Esophagus squamous epithelium (tissue), 5 donors: ENCODE measurements at places on chromosomes 6 and 20.

GRCh38 chr20:44409132-44409600 is 53.7 kb downstream of the HNF4A start:
- no peak for DNase-seq

DNA sequence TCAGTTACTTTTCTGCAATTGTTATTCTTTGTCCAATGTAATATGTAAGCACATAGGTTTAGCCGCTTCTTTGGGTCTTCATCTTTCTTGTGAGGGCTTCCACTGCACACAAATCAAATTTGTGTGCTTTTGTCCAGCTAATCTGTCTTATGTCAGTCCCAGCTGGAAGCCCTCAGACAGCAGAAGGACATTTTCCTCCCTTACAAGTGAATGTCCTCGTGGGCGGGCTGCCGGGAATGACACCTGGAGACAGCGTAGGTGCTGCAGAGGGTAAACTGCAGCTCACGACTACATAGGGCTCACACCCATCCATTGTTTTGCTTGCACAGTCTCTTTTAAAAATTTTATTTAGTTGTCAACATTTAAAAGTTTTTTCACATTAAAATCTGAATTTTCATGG is 24.6 kb upstream of the PPP1R14C start:
- DNase-seq: no peak

DNA sequence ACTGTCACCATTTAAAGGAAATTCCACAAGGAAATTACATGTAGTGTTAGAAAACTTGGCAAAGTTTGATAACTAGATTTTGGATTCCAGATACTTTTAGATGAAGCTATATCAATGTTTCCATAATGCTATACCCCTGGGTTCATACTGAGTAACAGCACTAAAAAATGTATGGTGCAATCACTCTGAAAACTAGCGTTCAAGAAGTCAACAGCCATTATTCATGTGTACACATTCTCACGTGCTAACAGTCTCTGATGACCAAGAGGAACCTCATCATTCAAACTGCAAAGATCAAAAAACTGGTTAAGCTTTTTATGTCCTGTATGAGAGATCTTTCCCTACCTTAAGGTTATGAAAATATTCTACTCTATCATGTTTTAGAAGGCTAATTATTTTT is 197.6 kb downstream of the GMDS start:
- DNase-seq: no peak

DNA sequence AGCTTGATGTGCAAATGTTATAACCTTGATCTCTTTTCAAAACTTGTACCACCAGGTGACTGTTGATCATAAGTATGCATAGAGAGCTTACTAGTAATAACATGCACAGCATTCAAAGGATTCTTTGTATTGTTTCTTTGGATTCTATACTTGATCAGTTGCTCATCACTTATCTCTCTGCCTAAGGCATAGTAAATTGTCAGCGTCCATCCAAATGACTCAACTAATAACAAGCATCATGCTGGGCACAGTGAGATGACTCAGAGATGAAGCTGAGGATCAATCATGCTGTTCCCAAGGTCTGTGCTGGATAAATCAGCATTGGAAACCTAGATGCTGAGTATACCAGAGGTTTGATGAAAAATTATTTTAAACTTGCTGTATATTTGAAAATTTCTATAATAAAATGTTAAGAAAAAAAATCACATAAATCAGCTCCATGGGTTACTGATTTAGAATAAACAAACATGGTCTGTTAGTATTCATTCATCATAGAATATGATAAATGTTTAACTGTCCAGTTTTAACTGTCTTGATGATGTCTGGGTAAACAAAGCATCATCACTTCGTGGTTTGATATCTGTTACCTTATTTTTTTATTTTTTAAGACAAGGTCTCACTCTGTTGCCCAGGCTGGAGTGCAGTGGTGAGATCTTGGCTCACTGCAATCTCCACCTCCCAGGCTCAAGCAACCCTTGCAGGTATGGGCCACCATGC is 45.6 kb upstream of the SGK1 start:
- DNase-seq: no peak

- no peak for DNase-seq
Observed at GRCh38 chr6:135880066-135880972, 28.8 kb downstream of the PDE7B start.

DNA sequence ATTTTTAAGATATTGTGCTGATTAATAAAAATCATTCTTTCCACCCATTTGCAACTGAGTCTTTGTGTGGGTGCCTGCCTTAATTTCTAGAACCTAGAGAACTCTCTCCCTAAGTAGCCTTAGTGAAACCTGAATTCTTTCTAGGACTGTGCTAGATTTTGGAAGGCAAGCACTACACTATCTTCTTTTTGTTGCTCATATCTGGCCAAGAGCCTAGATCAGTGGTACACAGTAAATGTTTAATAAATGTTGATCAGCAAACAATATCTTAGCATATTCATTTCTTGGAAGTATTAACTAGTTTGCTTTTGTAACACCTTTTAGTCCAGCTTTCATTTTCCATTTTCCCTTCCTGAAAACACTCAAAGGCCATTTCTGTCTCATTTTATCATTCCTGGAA is 108.5 kb upstream of the CARMIL1 start:
- DNase-seq: no peak

GRCh38 chr20:4083098-4083865 is 67.9 kb upstream of the RNF24 start:
- DNase-seq: no peak

DNA sequence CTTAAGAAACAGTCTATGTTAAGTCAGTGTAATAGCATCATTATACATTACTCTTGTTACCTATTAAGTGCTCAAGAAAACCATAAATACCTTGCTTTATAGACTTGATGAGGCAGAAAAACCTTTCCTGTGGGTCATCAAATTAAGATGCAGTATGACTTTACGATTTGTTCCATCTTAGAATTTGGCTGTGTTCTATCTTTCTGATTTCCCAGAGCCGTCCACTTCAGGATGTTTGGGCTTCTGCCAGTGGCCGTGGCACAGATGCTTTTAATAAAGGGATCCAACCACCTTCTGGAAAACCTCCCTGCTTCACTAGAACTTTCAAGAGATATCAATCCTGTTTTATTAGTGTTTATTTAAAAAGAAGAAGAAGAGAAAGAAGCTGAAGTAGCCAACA is 71.2 kb downstream of the PDE7B start:
- DNase-seq: no peak

DNA sequence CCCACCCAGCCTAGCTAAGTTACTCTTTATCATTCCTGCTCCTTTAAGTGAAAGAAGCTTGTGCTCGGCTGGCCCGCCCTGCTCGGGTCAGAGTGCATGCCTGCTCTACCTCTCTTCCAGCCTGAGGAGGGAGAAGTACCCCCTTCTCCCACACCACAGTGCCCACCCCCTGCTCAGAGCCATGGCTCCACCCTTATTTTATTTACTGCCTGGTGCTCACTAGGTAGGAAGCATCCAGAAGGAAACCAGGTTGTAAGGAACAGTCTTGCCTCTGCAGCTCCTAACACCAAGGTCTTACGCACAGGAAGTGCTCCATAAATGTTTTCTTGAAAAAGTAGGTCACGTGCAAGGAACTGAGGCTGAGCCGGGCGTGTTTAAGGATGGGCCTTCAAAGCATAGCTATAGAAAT is 105.7 kb upstream of the SNX9 start:
- DNase-seq: no peak

DNA sequence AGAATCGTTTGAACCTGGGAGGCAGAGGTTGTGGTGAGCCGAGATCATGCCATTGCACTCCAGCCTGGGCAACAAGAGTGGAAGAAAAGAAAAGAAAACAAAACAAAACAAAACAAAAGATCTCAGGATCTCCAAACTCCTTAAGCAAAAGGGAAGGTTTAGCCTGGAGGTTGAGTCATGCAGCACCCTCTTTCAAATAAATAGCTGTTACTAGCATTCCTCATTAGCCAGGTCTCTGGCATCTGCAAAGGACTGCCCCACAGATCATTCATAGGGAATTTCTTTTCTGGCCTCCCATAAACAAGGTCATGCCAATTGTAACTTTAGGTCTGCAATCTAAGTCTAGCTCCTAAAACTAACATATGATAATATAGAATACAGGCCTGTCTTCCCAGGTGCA is 37.2 kb downstream of the EDN1 start:
- no peak for DNase-seq

GRCh38 chr6:2998998-2999617 is 586 bp upstream of the NQO2 start:
- DNase-seq: peak; percentile 72

- DNase-seq: no peak
Observed at GRCh38 chr6:125587666-125588632, 161.5 kb upstream of the HEY2 start.

GRCh38 chr6:22956029-22956681 is 386.8 kb downstream of the HDGFL1 start:
- DNase-seq: no peak

GRCh38 chr6:39251406-39251805 is 22.1 kb upstream of the KCNK5 start:
- DNase-seq: no peak

- no peak for DNase-seq
Observed at GRCh38 chr6:29399525-29399924, 4.1 kb downstream of the OR12D2 start.

DNA sequence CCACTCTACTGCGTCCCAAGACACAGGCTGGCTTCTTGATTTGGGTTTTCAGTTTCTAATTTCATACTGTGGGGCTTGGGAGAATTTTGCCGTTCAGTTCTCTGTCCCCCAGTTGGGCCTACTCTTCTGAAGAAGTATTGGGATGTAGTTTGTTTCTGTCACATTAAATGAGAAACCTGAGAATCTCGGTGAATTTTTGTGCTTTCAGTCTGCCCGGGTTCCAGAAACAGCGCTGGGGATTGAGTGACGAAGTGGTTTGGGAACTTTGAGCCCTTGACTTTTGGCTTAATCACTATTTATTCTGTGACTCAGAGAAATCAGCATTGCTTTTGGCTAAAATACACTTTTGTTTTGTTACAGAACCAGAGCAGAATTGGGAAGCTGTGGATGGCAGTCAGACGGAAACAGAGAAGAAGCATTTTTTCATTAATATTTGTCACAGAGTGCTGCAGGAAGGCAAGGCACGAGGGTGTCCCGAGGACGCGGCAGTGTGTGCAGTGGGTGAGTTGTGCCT is 74.0 kb downstream of the IGF2R start:
- no peak for DNase-seq

- no peak for DNase-seq
Observed at GRCh38 chr6:53768636-53769035, 26.2 kb upstream of the LRRC1 start.

GRCh38 chr20:45792317-45793118 is 764 bp downstream of the DNTTIP1 start:
- no peak for DNase-seq

DNA sequence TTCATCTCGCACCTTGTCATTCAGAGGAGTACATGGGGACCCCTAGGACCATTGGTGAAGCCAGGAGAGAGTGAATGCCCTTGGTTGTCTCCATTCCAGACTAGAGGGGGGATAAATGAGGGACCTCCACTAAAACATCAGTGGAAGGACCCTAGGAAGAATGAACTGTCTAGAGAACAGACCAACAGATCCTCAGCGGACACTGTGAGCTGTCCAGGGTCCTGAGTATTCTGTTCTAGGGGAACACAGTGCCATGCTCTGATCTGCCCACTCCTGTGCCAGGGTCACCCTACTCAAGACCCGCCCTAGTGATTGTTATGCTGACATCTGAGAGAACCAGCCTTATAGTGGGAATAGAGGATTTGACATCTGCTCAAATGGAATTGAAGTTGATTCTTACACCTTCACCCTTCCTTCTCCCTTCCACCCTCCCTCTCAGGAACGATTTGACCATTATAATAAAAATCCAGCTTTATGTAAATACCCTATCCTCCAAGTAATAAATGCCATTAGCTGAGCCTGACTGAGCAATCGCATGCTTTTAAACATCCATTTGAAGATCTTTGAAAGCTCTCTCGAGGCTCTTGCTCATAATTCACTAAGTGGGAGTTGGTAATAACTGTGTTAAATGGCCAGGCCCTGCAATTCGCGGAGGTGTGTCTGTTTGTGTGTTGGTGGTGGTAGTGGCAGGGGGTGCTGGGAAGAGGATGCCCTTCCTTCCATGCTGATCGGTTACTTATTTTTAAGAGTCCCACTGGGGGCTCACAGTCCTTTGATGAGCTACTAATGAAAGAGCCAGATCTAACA is 43.6 kb upstream of the SLC32A1 start:
- no peak for DNase-seq

DNA sequence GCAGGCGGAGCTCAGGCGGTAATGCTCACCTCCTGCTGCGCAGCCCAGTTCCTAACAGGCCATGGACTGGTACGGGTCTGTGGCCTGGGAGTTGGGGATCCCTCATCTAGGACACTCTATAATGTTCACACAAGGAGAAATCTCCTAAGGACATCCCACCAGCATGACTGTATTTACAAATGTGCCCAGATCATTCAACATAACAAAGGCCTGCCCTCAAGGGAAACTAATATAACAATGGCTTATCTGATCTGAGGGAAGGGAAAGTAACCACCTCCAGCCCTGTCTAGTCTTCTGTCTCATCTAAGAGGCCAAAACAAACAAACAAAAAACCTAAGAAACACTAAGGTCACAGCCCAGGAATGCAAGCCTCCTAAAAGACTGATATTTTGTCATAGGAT is 232.8 kb downstream of the RNGTT start:
- DNase-seq: no peak

DNA sequence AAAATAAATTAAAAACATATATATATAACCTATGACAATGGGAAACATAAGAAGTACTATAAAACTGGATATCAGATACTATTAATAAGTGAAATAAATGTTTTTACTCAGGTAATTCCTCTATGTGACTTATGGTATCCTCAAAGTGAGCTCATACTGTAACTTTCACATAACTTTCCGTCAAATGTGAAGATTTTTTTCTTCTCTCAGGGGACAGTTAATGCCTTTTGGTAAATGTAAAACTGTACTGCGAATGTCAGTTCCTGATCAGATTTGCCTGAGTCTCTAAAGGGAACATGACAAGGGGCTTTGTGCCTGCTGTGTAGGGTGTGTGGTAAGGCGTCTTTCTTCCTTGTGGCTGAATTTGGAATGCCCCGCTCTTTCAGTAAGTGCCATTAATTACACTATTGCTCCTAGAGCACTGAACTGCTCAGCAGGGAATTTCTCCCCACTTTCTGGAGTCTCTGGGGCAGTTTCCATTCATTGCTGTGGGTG is 271.8 kb downstream of the PRL start:
- no peak for DNase-seq

GRCh38 chr20:61544910-61545889 is 293.1 kb downstream of the CDH4 start:
- DNase-seq: no peak

DNA sequence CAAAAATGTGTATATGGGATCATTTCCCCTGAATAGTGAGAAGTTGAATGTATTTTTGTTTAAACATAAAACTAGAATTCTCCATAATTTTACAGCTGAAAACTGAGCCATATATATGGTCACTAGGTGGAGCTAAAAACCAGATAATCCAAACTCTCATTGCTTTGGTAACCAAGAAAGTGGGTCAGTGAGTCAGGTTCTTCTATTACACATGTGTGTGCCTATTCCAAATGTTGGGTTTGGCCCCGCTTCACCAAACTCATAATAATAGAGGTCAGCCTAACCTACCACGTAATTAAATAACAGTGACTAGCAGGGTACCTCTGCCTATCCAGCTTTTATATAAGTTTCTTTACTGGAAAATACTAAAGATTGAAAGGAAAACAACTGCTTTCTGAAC is 19.3 kb upstream of the RNGTT start:
- DNase-seq: no peak

- no peak for DNase-seq
Observed at GRCh38 chr6:166542580-166542912, 43.9 kb downstream of the RAMACL start.

- DNase-seq: peak; percentile 22
Observed at GRCh38 chr6:45421709-45422502, 44.2 kb upstream of the SUPT3H start.
